Retina (tissue), 1 donor: ENCODE measurements at places on chromosomes 6 and 20.
A peak's percentile ranks its signal among the peaks of the same experiment; 100 is the strongest.

DNA sequence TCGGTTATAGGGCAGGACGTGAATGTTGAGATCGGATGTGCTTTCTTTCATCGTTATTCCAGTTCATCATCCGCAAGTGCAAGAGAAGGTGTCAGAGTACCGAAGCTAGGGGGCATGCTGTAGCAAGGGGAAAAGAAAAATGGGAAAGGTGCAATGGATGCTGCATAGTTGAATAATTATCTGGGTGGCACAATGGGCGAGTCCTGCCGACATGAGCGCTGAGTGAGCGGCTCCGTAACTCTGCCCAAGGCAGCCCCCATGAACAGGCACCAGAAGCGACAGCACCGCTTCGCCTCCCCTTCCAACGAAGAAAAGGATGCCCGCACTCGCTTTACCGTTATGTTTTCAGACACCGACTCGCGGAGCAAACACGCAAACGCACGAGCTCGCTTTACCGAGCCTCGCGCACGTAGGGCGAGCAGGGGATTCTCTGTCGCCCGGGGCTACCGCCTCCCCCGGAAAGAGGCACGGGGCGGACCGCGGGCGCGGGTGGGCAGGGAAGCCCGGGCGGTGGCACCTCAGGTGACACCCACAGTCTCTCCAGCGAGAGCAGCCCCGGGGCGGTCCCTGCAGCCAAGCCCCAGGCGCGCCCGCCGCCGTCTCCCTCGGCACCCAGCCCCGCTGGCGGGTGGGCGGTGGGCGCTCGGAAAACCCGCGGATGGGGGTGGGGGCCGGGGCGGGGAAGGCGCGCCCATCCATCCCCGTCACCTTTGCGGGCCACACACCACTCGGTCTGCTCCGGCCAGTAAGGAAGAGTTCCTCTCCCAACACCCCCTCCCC, 654 bp downstream of the WASF1 start:
- DNase-seq, result peak; percentile 89

DNA sequence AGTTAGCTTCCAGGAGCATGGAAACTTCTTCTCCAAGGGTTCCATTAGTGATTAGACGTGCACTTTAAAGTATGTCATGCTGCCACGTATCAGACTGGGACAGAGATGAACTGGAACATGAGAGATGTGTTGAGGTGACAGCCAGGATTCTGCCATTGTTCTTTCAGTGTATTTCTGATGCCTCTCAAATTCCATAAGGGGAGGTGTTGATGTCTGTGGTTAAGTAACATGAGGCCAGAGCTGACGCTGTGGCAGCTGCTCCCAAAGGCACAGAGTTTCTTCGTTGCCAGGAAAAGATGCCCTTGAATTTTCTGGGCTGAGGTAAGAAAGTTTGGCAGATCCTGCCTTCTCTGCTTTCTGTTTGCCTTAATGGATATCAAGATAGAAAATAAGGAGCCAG, 63.5 kb downstream of the TRMT6 start:
- no peak for DNase-seq

- no peak for DNase-seq
Measured at GRCh38 chr6:110325197-110325596, 33.0 kb downstream of the METTL24 start.

GRCh38 chr20:32934580-32934979, 69.7 kb downstream of the SUN5 start:
- no peak for DNase-seq

DNA sequence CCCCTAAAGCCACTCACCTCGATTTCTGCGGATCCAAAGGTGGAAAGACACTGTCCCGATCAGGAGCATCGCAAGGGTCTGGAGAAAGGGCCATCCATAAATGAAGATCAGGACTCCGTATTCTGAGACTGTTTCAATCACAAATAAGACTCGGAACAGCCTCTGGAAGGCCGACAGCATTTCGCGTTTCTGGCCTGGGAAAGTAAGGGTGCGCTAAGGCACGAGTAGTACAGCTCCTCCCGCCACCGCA, 44.6 kb downstream of the DPPA5 start:
- no peak for DNase-seq

- DNase-seq, result no peak
Measured at GRCh38 chr20:17339000-17339399, 112.2 kb downstream of the PCSK2 start.

DNA sequence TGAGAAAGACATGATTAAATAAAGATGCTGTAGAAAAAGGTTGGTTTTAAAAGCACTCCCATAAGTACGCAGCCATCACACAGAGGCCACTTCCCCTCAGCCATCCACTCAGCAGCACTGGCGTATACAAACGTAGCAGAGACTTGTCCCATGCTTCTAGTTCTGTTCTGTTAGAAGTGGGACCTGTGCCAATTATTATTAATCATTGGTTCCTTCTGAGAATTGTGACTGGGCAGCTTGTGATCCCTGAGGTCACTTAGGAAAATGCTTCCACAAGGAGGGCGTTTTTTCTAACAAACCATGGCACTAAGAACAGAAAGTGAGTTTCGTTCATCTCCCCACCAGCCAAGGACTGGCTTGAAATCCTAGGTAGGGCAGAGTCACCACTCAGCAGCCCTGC, 53.9 kb downstream of the FAM120B start:
- no peak for DNase-seq

GRCh38 chr6:43767553-43768505, 2.2 kb upstream of the VEGFA start:
- DNase-seq, result no peak

- no peak for DNase-seq
Measured at GRCh38 chr6:96410467-96410866, 111.1 kb upstream of the UFL1 start.

GRCh38 chr6:138063726-138064125, 43.5 kb downstream of the PERP start:
- no peak for DNase-seq

GRCh38 chr6:165686596-165687365, 23.7 kb upstream of the PDE10A start:
- no peak for DNase-seq

DNA sequence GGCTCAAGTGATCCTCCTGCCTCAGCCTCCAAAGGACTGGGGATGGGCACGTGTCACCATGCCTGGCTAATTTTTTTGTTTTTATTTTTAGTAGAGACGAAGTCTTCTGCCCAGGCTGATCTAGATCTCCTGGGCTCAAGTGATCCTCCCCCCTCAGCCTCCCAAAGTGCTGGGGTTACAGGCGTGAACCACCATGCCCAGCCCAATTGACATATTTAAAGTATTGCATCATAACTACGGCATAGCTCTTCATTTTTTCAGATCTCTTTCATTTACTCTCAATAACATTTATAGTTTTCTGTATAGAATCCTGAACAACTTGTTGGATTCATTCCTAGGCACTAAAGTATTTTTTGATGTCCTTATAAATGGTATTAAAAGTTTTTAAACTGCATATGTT, 13.0 kb downstream of the SERPINB1 start:
- no peak for DNase-seq

GRCh38 chr20:63363981-63364561, 2.9 kb upstream of the CHRNA4 start:
- peak; percentile 61 for DNase-seq
